Stimulated activated CD4-positive, alpha-beta T cell treated with anti-CD3 and anti-CD28 coated beads, TNF-alpha, amount 100 ng/mL, for 1 hour (primary cell): ENCODE measurements at places on chromosomes 1 and 21.

DNA sequence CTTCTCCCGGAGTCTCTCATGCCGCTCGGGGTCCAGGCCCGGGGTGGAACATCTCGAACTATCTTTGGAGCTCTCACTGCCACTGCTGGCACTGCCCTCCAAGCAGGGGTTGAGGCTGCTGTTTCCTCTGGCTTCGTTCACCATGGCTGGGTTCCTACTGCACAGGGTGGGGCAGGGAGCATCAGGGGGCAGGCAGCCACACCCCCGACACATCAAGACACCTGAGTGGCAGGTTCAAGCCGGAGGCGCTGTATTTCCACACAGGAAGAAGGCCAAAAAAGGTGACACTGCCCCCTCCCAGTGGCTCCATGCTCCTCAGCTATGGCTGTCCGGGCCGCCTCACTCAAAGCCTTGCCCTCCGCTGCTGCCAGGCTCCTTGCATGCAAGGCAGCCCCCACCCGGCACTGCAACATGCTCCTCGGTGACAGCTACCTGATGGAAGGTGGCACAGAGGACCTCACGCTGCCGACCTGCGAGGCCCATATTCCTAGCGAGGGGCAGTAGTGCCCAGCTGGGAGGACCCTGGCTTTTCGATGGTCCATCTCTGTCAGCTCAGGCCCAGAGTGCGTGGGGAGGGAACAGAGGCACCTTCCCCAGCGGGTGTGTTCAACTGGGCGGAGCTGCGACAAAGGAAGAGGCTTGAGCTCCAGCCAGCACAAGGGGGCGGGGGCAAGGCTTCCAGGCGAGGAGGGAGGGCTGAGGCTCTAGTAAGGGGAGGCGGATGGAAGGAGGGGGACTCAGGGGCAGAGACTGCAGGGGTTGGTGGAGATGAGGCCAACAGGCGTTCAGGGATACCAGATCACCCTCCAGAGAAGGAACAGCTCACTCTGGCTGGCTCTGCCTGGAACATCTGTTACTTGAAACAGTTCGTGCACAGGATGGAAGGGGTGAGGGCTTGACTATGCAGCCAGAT is 2.5 kb downstream of the MTHFR start:
- DNase-seq, result peak; percentile 37

DNA sequence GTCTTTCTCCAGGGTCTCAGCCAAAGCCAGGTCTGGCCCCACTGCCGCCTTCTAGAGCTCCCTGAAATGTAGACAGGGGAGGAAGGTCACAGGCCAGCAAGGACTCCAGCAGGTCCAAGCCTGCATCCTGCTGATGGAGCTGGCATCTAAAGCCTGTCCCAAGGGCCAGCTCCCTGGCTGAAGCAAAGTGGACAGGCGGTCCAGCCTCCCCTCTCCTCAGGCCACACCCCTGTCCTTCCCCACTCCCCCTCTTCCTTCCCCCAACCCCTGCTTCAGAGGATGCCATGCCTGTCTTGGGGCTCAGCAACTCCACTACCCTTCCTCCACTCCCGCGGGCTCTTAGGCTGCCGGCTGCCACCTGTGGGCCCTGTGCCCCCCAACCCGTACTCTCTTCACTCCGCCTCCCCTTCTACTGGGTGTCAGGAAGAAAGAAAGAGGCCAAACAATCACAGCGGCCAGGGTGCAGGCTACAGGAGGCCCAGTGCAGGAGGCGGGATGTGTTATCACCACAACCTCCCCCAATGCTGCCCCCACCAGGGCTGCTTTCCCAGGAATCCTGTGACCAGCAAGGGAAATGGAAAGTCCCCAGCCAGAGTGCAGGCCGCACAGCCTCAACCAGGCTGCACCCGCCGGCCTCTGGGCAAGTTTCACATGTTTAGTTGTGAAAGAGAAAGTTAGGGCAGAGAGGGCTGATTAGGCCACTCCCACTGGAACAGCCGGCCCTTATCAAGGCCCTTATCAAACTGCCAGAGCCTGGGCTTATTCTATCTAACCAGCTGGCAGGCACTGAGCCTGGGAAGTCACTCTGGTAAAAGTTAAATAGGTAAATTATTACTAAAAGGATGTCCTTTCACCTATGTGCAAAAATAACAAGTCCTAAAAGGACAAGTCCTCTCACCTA is 34.1 kb downstream of the ACOT7 start:
- DNase-seq, result no peak

- no peak for DNase-seq
Observed at GRCh38 chr1:181043025-181043888, 9.5 kb downstream of the MR1 start.

DNA sequence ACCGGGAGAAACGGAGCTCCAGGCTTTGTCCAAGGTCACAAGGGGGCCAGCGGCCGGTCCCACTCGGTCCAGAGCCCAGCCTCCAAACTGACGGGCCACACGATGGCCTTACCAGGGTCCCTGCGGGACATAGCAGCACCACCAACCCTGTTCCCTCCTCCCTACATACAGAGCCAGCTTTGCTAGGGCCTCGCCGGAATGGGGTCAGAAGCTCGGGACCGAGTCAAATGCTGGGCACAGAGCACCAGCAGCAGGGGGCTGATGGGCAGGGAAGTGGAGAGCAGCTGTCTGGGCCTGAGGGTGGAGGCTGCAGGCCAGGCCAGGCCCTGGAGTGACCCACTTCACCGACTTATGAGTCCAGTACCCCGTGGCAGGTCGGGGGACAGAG is 14.9 kb upstream of the TTC39A start:
- no peak for DNase-seq

DNA sequence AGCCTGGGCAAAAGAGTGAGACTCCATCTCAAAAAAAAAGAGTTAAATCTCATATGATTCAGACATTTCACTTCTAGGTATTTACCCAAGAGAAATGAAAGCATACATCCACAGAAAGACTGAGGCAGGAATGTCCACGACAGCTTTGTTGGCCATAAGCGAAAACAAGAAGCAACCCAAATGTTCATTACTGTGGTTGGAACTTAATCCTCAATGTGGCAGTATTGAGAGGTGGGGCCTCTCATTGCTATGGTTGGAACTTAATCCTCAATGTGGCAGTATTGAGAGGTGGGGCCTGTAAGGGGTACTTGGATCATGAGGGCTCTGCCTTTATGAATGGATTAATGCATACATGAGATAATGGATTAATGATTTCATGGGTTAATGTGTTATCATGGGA is 15.2 kb downstream of the C21orf58 start:
- DNase-seq, result no peak

GRCh38 chr1:19954059-19954458 is 25.4 kb downstream of the PLA2G2A start:
- no peak for DNase-seq

DNA sequence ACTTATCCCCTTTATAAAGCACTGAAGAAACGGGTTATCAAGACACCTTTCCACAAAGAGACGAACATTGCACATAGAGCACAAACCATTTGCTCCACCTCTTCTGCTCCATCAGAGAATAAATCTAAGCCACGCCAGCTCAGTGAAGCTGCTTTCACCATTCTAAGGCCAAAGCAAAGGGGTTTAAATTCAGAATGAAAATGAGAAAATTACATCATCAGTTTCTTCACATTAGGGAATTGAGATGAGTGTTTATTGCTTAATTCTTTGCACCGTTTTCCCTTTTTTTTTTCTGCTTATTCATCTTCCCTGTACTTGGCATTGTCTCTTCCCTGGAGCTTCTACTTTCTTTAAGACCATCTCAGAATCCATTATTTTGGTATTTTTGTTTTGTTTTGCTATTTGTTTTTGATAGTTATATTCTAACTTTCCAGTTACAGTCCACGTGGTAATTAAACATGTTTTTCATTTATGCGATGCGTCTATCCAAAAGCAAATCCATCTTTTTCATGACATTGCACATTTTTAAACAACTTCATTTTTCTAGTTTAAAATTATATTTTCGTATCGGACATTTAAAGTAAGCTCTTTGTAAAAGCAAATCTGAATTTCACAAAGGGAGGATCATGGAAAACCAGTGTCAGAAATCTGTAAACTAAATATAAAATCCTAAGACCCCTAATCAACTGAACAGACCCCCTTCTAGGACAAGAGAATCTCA is 1.9 kb upstream of the OR2T34 start:
- DNase-seq, result no peak

DNA sequence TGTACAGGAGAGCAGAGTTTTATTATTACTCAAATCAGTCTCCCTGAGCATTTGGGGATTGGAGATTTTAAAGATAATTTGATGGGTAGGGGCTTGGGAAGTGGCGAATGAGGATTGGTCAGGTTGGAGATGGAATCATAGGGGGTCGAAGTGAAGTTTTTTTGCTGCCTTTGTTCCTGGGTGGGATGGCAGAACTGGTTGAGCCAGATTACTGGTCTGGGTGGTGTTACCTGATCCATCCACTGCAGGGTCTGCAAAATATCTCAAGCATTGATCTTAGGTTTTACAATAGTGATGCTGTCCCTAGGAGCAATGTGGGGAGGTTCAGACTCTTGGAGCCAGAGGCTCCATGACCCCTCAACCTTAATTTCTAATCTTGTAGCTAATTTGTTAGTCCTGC is 108.8 kb downstream of the BACH1 start:
- DNase-seq, result no peak

- DNase-seq, result no peak
Observed at GRCh38 chr1:60903591-60903990, 178.8 kb upstream of the NFIA start.

GRCh38 chr1:180565121-180565871 is 6.5 kb downstream of the OVAAL start:
- DNase-seq, result no peak

- DNase-seq, result no peak
Observed at GRCh38 chr1:11449100-11449403, 29.9 kb upstream of the DISP3 start.
